ENCODE measurements at places on chromosomes 3 and 15.
A peak's percentile ranks its signal among the peaks of the same experiment; 100 is the strongest.

DNA sequence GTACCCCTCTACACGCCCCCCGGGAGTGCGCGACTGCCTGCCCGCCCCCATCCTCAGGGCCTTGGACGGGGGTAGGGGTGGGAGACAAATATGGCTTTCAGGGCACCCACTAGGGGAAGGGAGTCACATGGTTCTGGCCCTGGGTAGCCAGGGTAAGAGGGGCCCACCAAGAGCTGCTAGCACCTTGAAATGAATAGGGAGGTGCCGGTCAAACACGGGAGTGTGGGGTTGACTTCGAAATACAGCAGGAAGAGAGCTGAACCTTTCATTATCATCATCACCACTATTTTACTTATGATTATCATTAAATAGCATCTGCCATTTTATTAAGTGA is 489.1 kb downstream of the MAGI1 start:
- no peak for DNase-seq

DNA sequence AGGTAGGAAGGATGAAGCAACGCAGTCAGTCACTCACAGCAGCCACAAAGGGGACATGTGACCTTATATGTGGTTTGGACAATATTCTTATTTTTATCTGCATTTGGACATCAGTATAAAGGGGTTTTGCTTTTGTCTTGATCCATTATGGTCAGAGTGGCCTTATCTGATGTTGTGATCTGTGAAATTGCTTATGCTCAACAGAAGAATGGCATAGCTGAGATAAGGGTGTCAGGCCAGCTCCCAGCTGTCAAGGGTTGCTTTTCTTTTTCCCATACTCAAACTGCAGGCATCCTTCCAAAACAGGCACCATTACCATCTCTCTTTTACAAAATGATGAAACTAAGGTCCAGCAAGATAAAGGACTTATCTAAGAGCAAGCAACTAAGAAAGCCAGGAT is 28.1 kb downstream of the DCLK3 start:
- no peak for DNase-seq

DNA sequence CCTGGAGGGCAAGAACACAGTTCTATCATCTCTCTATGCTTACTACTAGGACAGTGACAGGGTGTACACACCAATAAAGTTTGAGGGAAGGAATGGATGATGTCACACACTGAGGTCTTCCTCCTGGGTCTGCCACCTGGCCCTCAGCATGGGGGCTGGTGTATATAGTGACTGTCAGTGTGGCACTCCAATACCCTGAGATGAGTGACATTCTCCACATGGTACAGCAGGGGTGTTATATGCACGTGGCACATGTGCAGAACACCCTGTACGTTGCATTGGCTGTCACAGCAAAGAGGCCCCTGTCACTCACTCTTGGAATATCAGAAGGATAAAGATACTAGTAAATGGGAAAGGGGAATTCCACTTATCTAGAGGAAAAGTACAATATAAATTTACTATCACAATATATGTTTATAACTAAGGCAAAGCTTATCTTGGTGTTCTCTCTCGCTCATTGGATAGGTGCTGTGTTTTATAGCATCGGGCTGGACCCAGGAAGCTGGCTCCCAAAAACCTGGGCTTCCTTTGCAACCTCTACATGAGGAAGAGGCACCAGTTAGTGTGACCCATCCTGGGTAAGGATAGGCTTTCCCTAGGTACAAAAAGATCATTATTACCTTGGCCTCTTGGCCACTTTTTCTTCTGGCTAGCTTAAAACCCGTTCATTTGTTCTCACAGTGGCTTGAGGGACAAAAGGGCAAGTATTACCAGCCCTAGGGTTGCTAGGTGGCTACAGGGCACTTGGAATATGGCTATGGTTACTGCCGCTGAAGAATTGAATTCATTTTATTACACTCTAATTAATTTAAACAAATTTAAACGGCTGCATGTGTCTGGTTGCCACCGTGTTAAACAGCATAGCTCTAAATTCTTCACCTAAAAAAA is 54.8 kb upstream of the HES1 start:
- DNase-seq = no peak

- DNase-seq = no peak
Observed at GRCh38 chr15:48380198-48380597, 49.0 kb downstream of the DUT start.

GRCh38 chr3:149010504-149010951 is 19.2 kb downstream of the GYG1 start:
- no peak for DNase-seq

DNA sequence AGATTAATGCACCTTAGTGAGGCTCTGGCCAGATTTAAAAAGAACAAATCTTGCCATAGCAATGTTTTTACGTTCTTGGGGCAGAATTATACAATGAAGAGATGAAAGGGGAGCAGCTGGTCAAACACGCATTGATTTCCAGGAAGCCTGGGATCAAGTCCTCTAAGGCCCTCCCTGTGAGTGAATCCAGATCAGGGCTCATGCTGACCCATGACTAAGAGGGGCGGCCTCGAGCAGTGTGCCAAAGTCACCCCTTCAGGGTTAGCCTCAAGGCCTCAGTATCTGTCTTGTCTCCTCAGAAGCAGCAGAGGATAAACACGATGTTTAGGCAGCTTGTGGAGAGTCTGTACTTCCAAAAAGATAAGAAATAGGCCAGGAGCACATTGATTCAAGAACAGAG is 9.3 kb upstream of the RBP1 start:
- DNase-seq = no peak

DNA sequence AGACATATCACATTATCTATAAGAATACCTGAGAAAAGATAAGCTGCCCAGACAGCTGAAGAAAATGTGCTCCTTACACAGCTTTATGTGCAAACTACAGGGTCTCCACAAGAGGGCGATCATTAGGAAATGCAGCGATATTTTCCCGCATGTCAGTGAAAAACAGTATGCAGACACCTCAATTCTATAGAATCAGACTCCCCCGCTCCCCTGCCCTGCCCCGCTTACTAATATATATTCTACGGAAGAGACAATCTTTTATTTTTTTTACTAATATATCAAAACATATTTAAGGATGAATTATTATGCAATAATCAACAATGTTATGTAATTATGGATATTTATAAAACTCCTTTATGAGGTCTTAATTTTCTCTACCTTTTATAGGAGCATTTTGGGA is 681.3 kb downstream of the ROBO1 start:
- peak; percentile 5 for DNase-seq

DNA sequence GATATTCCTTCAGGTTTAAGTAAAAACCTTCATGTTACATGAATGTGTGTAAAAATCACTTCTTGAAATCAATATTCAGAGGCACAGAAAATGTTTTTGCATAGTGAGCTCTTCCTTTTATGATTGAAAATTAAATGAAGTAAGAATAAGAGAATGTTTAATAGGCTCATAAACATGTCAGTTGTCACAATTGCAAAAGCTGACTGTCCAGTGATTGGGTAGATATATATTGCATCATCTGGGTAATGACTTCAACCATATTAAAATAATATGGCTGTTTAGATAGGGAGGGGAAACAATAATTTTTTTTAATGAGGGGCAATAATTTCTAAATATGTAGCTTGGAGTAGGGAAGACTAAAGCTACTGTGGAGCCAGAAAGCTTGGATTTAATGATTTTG is 529.8 kb upstream of the GOLIM4 start:
- no peak for DNase-seq

DNA sequence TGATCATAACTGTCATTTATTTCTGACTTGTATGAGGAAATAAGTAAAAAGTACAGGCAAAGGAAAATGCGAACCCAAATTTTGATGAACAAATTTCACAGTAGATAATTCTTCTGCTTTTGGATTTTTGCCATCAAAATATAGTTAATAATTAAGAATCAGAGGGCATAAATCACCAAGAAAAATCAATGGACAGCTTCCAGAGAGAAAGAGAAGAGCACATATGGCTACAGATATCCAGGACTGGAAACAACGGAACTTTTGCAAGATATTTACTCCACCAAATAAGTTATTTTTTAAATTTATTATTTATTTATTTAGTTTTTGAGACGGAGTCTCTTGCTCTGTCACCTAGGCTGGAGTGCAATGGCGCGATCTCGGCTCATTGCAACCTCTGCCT is 35.1 kb upstream of the NANOGP8 start:
- DNase-seq = no peak

DNA sequence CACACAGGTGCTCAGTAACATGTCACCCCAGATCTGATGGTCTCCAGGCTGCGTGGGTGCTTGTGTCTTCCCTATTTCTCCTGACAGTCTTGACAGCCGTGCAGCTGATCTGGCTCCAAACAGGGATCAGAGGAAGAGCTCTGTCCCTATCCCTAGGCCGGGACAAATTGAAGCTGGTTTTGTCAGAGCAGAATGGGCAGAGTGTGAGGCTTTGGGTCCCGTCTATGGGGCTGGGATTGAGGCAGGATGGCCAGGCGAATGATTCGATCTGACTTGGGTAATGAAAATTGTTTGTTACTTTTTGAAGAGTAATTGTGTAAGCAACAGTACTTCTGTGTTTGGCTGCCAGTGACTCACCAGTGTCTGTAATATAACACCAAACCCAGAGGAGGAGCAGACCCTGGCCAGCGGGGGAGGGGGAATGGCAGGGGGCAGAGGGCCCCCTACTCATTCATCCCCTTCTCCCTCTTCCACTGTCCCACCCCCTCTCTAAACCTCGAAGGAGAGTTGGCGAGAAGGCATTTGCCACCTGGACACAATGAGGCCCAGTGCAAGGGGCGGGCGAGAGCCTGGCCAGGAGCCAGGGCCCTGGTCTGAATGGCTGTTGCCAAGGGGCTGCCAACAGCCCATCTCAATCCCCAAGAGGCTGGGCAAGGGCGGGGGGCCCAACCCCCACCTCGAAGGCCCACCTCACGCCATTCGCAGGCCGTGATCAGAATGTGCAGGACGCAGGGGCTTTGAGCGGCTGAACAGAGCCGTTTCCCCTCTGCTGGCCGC is 4.9 kb upstream of the MAGEF1 start:
- DNase-seq = peak; percentile 79

DNA sequence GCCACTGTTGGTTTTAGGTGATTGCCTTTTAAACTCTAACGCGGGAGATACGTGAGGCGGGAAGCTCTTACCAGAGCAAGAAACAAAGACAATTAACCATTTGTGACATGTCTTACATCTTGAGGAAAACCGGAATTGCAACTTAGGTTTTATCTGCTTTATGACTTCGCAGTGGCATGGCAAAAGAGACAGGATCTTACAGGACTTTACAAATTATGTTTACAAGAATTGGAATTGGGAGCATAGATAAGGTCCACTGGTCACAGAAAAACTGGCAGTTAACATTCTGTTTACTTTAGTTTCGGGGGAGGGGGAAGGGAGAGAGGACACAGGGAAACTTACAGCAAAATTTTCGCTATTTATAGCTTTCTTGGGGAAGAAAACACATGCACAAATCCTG is 1119.6 kb downstream of the ZPLD1 start:
- DNase-seq = no peak

DNA sequence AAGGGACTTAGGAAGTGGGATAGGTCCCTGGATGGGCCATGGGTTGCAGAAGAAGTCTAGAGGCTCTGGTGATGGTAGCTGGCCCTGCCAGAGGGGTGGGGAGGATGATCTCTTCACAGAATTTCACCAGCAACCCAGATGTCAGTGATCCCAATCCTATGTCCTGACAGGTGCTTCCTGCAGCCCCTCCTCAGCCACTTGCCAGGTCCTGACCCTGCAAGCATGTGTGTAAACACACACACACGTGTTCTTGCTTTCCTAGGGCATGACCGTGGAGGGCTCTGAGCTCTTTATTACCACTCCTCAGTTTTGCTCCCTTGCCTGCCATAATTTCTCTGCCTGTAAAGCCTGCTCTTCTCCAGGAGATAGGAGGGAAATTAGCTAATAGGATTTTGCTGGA is 12.5 kb downstream of the TEX264 start:
- no peak for DNase-seq

GRCh38 chr3:98623572-98624280 is 30.3 kb upstream of the CPOX start:
- no peak for DNase-seq
